Brain (organoid and tissue), 16 donors: ENCODE measurements at places on chromosomes 1 and 21. TPM values are rescaled to one million over a fixed set of nuclear protein-coding genes. Genes with fewer than 3 reads are reported as not detected.

TTC22 gene
- 1.4 TPM for polyA plus RNA-seq

MRPS14 gene
- polyA plus RNA-seq = 32.8 TPM

FAM163A gene
- polyA plus RNA-seq = 0.46 TPM

MTARC1 gene
- polyA plus RNA-seq = 51.3 TPM

ZFP69B gene
- polyA plus RNA-seq = 7.4 TPM

CD247 gene
- 1.0 TPM for polyA plus RNA-seq

VSIG8 gene
- not detected for polyA plus RNA-seq

MROH9 gene
- polyA plus RNA-seq = not detected

PTPRF gene
- polyA plus RNA-seq = 147 TPM

CD244 gene
- 0.12 TPM for polyA plus RNA-seq

CYP4A22 gene
- polyA plus RNA-seq = not detected

GNAT2 gene
- not detected for polyA plus RNA-seq

GPATCH2 gene
- polyA plus RNA-seq = 5.6 TPM

HSF2BP gene
- polyA plus RNA-seq = 1.8 TPM
